ENCODE measurements at places on chromosomes 12 and 14.

DNA sequence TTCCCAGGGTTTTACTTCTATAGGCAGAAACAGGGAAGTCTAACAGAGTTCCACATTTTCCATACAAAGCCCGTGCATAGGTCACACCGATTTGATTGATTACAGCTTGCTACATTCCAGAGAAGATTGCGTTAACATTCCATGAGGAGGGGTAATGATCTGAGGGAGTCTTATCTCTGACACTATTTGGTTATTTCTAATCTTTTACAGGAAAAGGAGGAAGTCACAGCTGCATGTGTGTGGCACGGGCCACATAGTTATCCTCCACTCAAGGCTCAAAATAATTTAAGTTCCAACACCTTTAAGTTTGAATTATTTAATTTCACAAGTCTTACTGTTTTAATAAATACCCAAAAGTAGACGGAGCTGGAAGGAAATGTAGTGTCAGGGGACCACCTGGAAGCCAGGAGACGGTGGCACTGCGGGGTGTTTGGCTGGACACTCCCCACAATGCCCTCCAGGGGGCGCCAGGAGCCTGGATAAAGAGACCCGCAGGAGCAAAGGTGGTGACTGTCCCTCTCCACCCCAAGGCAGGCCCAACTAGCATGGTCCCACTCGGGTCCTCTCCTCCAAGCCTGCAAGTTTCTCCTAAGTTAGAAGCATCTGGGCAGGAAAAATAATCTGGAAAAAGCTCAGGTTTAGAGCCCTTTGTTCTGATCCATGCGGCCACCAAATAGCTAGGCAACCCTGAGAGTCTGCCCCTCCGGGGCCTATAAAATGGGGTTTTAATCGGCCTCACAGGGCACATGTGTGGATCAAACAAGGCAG is 20.2 kb downstream of the KRT8 start:
- peaks cover 7% of the 10 kb centered on the region for H3K27me3 ChIP-seq
- peak; percentile 90 for DNase-seq
- H3K36me3 ChIP-seq: no peaks in the 10 kb centered on the region
- H3K4me3 ChIP-seq: no peak overlapping the region

- no peak overlapping the region for H3K27ac ChIP-seq
- no peaks in the 10 kb centered on the region for H3K4me1 ChIP-seq
These were observed 169.5 kb upstream of the EGLN3 start for GRCh38 chr14:34120185-34120977.

DNA sequence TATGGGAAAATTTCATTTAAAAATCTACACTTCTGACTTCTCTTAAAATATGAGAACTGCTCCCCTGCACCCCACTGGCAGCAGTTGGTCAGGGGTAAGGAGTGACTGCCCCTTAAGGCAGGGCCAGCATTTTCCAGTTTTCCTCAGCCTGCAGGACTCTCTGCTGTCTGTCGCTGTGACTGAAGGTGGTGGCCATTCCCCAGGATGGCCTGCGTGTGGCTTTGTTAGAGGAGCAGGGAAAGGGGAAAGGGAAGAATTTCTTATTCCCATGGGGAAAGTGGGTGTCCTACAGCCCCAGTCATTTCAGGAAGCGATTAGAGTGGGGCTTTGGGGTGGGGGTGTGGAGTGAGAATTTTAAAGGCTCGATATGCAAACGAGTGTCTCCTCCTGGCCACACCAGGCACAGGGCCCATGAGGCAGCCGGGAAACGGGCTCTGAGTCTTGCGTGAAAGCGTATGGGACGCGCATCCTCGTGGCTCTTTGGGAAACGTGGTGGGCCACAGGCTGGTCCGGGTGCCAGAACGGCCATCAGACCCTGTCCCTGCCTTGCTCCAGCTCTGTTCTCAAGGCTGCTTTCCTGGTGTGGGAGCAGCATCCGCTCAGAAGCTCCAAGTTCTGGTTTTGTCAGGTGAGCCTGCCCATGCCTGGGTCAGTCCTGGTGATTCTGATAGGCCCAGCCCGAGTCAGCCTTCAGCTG is 23.5 kb downstream of the ADGRD1 start:
- peaks cover 7% of the 10 kb centered on the region for H3K4me1 ChIP-seq
- no peak overlapping the region for H3K27ac ChIP-seq

- peak; percentile 89 for DNase-seq
- peaks cover 9% of the 10 kb centered on the region for H3K4me1 ChIP-seq
- H3K27ac ChIP-seq: no peak overlapping the region
- no peaks in the 10 kb centered on the region for H3K27me3 ChIP-seq
- H3K36me3 ChIP-seq: no peaks in the 10 kb centered on the region
These were observed 5.6 kb upstream of the LBHD2 start for GRCh38 chr14:103078420-103078749.

DNA sequence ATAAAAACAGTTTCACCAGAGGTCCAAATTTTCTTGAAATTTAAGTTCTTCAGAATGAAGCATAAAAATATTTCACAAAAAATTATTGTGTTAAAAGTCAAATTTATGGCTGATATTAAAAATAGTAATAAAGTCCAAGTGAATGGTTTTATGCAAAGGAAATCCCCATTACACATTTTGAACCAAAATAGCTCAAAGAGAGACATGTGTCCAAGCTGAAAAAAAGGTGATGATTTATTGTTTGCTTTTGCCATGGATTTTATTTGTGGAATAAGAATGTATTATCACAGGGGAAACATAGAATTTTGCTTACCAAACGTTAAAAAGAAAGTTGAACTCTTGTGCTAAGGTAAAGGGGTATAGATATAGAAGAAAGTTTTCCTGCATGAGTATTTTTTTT is 4.6 kb downstream of the FOXG1 start:
- no peak for DNase-seq
- peaks cover 4% of the 10 kb centered on the region for H3K4me1 ChIP-seq
- H3K36me3 ChIP-seq: no peaks in the 10 kb centered on the region
- no peak overlapping the region for H3K27ac ChIP-seq

DNA sequence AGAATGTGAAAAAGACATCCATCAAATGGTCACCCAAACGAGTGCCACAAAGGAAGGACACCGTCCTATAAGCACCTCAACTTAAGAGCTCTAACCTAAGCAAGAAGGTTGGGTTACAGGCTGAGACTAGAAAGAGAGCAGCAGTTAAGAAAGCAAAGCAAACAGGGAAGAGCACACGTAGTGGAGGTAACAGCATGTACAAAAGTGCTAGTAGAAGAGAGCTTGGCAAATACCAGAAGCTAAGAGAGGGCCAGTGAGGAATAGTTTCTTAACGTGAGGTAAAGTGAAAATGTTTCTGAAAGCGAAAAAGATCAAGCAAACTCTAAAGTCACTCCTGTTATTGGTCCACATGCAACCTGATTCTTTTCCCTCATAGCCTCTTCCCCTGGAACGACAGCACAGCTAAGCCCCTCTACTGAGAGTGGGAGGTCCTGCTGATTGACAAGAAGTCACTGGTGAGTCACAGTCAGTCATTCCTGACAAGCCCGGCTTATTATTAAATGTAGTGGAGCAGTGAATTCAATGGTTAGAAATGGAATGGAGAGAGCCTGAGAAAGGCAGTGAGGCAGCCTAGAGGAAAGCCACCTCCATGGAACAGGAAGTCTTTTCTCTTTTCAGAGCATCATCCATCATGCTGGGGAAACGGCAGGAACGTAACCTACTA is 204.4 kb downstream of the SLC25A21 start:
- no peak overlapping the region for H3K27ac ChIP-seq
- no peak for DNase-seq
- no peak overlapping the region for H3K4me3 ChIP-seq
- H3K4me1 ChIP-seq: no peaks in the 10 kb centered on the region

- peaks cover 94% of the 10 kb centered on the region for H3K36me3 ChIP-seq
- no peaks in the 10 kb centered on the region for H3K4me1 ChIP-seq
- no peak overlapping the region for H3K4me3 ChIP-seq
- H3K27ac ChIP-seq: no peak overlapping the region
- H3K27me3 ChIP-seq: no peaks in the 10 kb centered on the region
These were observed 7.5 kb downstream of the PSMC1 start for GRCh38 chr14:90263748-90264449.

DNA sequence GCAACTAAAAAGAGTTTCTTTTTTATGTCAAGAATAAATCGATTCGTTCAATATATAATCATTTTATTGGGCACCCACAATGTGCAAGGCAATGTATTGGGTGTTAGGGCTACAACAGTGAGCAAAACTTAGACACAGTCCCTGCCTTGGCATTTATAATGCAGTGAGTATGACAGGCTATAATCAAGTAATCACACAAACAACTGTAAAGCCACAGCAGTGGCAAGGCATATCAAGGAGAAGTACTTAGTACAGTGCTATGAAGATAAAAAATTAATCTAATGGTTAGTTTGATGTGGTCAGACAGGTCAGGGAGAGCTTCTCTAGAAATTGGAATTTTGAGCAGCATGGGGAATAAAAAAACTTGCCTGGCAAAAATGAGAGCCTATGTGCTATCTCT is 39.5 kb upstream of the OTOGL start:
- no peaks in the 10 kb centered on the region for H3K4me1 ChIP-seq
- DNase-seq: no peak
- H3K27ac ChIP-seq: no peak overlapping the region
- no peaks in the 10 kb centered on the region for H3K27me3 ChIP-seq
- H3K4me3 ChIP-seq: no peak overlapping the region

GRCh38 chr14:87810711-87811110 is 182.3 kb downstream of the GALC start:
- no peak overlapping the region for H3K4me3 ChIP-seq
- no peaks in the 10 kb centered on the region for H3K27me3 ChIP-seq
- no peaks in the 10 kb centered on the region for H3K36me3 ChIP-seq
- no peaks in the 10 kb centered on the region for H3K4me1 ChIP-seq

- H3K27ac ChIP-seq: no peak overlapping the region
- no peak overlapping the region for H3K4me3 ChIP-seq
- H3K27me3 ChIP-seq: no peaks in the 10 kb centered on the region
- no peaks in the 10 kb centered on the region for H3K4me1 ChIP-seq
These were observed 203.7 kb upstream of the SSTR1 start for GRCh38 chr14:38003746-38004609.

DNA sequence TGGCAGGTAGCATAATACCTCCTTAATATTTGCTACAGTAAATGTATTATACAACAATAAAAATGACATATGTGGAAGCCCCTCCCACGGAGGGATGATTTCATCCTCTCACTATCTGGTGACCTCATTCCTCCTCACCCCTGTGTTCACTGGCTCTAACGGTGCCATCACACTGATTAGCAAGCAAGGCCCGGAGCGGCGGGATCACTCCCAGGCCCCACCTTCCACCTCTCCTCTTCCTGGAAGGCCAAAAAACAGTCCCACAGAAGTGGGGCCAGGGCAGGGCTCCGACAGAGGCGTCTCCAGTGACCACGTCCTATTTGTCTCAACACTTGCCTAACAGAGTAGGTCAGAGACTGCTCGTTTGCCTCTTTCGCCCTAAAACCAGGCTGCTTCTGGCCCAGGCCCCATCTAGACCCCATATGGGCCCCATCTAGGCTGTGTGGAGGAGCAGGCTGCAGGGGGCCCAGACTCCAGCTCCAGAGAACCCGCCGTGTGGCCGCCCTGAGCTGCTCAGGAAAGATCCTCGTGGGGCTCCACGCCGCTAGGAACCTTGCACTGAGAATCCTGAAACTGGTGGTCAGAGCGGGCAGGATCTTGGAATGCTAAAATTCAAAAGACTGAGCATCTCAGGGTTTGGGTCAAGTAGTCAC is 3.7 kb downstream of the SELPLG start:
- no peaks in the 10 kb centered on the region for H3K36me3 ChIP-seq
- H3K27me3 ChIP-seq: no peaks in the 10 kb centered on the region
- peaks cover 59% of the 10 kb centered on the region for H3K4me1 ChIP-seq
- peak; percentile 78 for DNase-seq

DNA sequence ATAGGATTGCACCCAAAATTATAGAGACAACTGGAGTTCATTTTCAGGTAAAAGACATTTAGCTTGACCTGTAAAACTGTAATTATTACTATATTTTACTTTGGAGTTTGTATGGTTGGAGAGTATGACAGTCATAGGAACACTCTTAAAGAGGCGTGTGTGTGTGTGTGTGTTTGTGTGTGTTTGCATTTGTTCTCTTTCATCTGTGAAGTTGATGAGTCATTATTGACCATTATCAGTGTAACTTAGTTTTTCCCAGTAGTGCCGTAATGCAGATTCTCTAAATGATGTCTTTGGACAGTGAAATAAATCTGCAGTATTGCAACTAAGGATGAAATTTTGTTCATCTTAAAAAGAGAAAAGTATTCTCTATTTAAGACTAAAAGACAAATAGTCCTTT is 13.0 kb downstream of the WASHC4 start:
- H3K36me3 ChIP-seq: peaks cover 100% of the 10 kb centered on the region
- no peak overlapping the region for H3K27ac ChIP-seq
- H3K4me3 ChIP-seq: no peak overlapping the region
- DNase-seq: no peak
- H3K4me1 ChIP-seq: no peaks in the 10 kb centered on the region

- no peak overlapping the region for H3K4me3 ChIP-seq
- H3K27ac ChIP-seq: no peak overlapping the region
- no peaks in the 10 kb centered on the region for H3K4me1 ChIP-seq
- H3K36me3 ChIP-seq: peaks cover 81% of the 10 kb centered on the region
These were observed 21.4 kb downstream of the AGAP2 start for GRCh38 chr12:57717131-57717530.

- H3K27ac ChIP-seq: no peak overlapping the region
- H3K4me1 ChIP-seq: peaks cover 7% of the 10 kb centered on the region
- no peak overlapping the region for H3K4me3 ChIP-seq
These were observed 156.2 kb upstream of the GZMB start for GRCh38 chr14:24790196-24790595.

- peak overlapping the region; percentile 98 for H3K27ac ChIP-seq
- H3K4me3 ChIP-seq: peak overlapping the region; percentile 86
- peaks cover 57% of the 10 kb centered on the region for H3K4me1 ChIP-seq
- peak; percentile 82 for DNase-seq
- no peaks in the 10 kb centered on the region for H3K27me3 ChIP-seq
These were observed 1.4 kb downstream of the TNS2 start for GRCh38 chr12:53051058-53051880.

DNA sequence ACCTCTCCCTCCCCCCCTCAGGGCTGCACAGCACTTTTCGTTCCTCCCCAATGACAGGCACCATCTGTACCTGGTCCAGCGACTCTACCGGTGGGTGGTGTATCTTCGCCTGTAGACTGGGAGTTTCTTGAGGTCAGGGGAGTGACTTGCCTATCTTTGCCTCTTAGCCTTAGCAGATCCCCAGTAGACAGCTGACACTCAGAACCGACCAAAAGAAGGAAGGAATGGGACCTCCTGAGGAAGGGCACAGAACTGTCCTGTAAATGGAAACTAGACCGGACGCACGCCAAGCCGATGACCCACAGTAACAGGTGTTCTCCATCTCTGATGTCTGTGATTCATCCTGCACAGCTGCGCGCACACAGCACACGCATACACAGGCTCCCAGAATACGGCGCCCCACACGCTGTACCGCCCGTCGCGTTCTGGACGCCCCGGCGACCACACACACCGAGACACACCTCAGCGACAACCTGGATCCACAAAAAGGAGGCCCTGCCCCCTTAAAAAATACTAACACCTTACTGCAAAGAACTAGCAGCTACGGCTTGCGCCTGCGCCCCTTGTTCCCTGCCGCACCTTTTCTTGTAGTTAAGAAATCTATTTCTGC is 673 bp upstream of the TTC9 start:
- peak overlapping the region; percentile 30 for H3K27ac ChIP-seq
- H3K4me1 ChIP-seq: peaks cover 24% of the 10 kb centered on the region
- peak overlapping the region; percentile 72 for H3K4me3 ChIP-seq
- peak; percentile 76 for DNase-seq
- H3K27me3 ChIP-seq: peaks cover 6% of the 10 kb centered on the region

GRCh38 chr12:43789941-43790340 is 16.2 kb downstream of the TWF1 start:
- no peaks in the 10 kb centered on the region for H3K4me1 ChIP-seq
- peaks cover 47% of the 10 kb centered on the region for H3K36me3 ChIP-seq
- DNase-seq: no peak

- DNase-seq: no peak
- H3K4me1 ChIP-seq: peaks cover 2% of the 10 kb centered on the region
- no peak overlapping the region for H3K4me3 ChIP-seq
- no peaks in the 10 kb centered on the region for H3K36me3 ChIP-seq
- no peaks in the 10 kb centered on the region for H3K27me3 ChIP-seq
These were observed 59.4 kb downstream of the MYRFL start for GRCh38 chr12:69884386-69884785.

All from upper lobe of right lung (tissue), 1 donor.